ENCODE measurements at places on chromosomes 13 and 19.

DNA sequence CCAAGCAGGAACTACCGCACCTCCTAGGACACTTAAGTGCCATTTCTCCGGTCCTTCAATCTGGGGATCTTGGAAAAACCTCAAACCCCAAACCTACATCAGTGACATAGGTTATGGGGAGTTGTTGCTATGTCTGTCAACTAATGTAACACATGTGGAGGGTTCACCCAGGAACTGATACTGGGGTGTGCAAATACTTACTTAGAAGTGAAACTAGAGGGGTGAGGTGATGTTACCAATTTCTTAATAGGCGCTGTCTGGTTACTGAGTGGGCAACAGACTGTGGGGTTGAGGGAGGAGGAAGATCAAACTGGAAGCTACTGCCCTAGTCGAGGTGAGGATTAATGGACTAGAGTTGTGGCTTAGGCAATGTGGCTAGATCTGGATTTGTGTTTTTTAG lies 1.9 kb downstream of the ZNF586 start:
- DNase-seq = no peak

- DNase-seq = no peak
Observed at GRCh38 chr19:29988351-29988750, 46.3 kb downstream of the URI1 start.

DNA sequence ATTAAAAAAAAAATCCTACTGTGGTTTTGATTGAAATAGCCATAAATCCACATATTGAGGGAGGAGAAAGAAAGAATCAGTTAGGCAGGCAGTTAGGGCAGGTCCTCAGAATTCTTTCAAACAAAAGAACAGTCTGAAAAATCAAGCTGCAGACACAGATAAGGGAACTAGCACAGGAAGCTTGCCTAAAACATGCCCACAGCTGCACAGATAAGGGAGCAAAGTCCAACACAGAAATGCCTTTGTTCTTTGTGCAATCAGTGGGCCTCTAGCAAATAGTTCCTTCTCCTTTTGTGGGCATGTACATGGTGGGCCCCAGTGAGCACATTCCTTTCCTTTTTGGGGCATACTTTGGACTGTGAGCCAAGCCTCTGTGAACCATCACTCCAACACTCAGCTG lies 42.7 kb downstream of the UTP14C start:
- no peak for DNase-seq

- DNase-seq = no peak
Observed at GRCh38 chr13:49113526-49114286, 106.4 kb upstream of the MLNR start.

- DNase-seq = no peak
Observed at GRCh38 chr13:110396913-110397381, 89.9 kb downstream of the COL4A2 start.

- no peak for DNase-seq
Observed at GRCh38 chr19:36265856-36266374, 51.0 kb downstream of the ZNF146 start.

DNA sequence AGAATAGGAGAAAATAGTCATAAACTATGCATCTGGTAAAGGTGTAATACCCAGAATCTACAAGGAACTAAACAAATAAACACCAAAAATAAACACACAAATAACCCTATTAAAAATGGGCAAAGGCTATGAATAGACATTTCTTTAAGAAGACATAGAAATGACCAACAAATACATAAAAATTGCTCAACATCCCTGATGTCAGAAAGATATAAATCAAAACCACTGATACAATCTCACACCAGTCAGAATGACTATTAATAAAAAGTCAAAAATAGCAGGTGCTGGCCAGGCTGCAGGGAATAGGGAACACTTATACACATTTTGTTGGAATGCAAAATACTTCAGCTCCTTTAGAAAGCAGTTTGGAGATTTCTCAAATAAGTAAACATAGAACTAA lies 352.1 kb upstream of the SLITRK1 start:
- no peak for DNase-seq

DNA sequence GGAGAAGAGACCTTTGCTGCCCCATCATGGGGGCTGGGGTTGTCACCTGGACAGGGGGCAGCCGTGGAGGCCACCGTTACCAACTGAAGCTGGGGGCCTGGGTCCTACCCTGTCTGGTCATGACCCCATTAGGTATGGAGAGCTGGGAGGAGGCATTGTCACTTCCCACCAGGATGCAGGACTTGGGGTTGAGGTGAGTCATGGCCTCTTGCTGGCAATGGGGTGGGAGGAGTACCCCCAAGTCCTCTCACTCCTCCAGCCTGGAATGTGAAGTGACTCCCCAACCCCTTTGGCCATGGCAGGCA lies 9.0 kb downstream of the EGLN2 start:
- no peak for DNase-seq

- no peak for DNase-seq
Observed at GRCh38 chr13:52164989-52165388, 5.6 kb upstream of the NEK3 start.

DNA sequence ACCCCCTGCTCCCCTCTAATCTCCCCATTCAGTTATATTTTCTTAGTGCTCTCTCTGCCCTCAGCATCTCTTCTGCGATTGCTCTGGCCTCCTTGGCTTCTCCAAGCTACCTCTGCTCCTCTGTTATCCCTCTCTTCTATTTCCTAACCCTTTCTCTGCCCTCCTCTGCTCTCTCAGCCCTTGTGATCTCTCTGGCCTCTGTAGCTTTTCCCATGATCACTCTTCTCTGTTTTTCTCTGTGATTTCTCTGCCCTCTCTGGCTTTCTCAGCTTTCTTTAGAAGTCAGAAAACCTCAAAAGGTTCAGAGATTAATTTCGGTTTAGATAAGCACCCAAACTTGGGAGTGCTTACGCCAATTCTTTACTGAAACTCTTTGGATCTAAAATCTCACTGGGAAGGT lies 795.0 kb downstream of the DIAPH3 start:
- DNase-seq = no peak

- no peak for DNase-seq
Observed at GRCh38 chr19:2529473-2529918, 53.6 kb downstream of the GADD45B start.

DNA sequence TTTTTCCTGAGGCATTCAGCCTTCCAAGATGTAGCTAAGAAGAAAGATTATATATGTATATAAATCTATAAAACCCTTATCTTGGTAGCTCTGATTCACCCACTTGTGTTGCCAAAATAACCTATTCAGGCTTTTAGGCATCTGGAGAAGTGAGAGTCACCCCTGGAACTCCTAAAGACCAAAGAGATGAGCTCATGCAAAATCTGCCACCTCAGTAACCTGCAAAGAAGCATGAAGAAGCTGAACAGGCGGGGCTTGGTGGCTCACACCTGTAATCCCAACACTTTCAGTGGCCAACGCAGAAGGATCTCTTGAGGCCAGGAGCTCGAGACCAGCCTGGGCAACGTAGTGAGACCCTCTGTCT lies 393.7 kb downstream of the FOXO1 start:
- DNase-seq = no peak

DNA sequence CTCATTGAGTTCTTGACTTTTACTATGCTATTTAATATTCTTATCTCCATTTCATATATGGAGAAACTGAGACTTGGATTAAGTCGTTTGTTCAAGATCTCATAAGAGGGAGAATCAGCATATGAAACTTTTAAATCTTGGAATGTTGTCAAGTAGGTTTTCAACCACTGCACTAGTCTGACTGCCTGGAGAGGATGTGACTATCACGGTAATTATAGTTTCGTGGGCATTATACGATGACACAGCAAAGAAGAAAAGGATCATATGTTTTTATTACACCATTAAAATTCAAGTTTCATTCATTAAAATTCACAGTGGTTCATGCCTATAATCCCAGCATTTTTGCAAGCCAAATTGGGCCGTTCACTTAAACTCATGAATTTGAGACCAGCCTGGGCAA lies 555.2 kb downstream of the SLITRK1 start:
- no peak for DNase-seq

DNA sequence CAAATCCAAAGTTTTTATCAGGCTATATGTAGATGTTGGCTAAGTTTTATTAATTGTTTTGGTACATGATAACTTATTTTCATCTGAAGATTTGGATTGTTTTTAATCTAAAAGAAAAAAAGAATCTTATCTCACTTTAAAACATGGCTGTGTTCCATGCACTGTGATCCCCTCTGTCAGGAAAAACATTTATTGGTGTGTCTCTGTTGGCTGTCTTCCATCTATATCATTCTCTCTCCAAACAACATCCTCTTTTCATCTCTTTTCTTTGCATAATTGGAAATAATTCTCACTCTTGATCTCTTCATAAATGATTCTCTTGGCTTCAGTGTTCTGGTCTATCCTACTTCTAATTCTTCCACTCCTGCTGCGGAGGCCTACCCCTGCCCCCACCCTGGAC lies 4.2 kb downstream of the NALCN start:
- no peak for DNase-seq

DNA sequence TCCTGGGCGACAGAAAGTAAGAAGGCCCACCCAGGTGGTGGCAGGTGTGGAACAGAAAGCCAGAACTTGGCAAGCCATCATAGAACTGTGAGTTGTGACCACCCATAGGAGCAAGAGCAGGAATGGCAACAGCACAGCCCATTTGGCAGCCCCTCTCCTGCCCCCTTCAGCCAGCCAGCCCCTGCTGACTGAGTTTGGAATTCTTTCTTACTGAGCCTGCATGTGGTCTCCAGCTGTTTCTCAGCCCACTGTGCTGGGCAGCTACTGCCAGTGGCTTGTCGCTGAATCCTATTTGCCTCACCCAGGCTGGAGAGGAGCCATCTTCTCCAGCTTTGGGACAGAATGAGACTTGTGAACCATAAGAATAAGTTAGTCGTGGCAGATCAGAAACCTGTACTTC lies 28.3 kb downstream of the CNMD start:
- no peak for DNase-seq

DNA sequence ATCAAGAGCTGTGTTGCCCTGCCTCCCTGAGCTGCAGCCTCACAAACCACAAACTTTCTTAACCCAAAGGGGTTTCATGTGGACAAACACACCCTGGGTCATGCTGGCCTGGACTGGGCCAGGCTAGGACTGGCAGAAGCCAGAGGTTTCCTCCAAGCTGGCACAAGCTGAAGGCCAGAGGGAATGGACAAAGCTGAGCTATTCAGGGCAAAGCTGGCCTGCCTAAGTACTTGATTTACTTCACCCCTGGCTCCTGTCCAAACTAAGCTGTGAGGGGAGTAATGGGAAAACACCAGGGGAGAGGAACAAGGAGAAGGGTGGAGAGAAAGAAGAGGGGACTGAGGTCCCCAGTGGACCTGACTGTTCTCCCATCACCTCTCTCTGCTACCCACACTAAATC lies 6.2 kb downstream of the CPAMD8 start:
- DNase-seq = no peak

GRCh38 chr13:25286308-25286968 lies 850 bp downstream of the MTMR6 start:
- DNase-seq = peak; percentile 27

- peak; percentile 33 for DNase-seq
Observed at GRCh38 chr19:17209126-17210036, 5.8 kb upstream of the USE1 start.

GRCh38 chr13:88005188-88005587 lies 334.0 kb downstream of the SLITRK5 start:
- no peak for DNase-seq

DNA sequence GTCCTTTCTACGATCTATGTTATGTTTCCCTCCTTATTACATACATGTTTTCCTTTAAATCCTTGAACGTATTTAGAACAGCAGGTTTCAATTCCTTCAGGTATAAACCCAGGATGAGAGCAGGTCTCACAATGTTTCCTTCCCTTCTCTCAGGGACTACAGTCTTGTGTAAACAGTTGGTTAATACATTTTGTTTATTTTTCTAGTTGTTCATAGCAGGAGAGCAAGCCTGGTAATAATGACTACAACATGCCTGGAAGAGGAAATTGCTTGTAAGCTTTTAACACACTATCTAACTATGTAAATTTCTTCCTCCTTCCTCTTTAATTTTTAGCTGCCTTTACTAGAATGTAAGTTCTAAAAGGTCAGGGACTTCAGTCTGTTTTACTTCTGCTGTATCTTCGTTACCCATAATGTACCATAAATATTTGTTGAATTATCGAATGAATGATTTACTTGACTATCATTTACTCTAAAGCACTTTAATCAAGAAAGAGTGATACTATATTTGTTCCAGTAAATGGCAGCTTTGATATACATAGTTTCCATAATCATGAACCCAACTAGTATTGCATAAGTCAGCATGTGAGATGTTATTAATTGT lies 28.9 kb upstream of the TNFRSF19 start:
- no peak for DNase-seq

GRCh38 chr19:30132343-30133075 lies 190.5 kb downstream of the URI1 start:
- no peak for DNase-seq

DNA sequence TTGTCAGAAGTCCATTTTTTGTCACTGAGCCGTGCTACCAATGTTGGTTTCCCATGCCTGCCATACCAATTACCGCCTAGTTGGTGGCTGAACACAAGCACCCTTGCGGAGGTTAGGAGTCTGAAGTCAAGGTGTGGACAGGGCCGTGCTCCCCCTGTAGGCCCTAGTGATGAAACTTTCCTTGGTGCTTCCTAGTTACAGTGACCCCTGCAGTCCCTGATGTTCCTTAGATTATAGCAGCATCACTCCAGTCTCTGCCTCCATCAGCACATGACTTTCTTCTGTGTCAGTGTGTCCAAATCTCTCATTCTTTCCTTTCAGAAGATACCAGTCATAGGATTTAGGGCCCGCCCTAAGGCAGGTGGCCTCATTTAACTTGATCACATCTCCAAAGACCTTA lies 99.0 kb downstream of the MYO16 start:
- no peak for DNase-seq

- DNase-seq = peak; percentile 84
Observed at GRCh38 chr19:9674663-9675357, at the start of gene ZNF562. Gene ZNF562, minus strand, starts transcription at chr19:9675100. Its CDS starts 14,356 bp downstream, at chr19:9660744.

DNA sequence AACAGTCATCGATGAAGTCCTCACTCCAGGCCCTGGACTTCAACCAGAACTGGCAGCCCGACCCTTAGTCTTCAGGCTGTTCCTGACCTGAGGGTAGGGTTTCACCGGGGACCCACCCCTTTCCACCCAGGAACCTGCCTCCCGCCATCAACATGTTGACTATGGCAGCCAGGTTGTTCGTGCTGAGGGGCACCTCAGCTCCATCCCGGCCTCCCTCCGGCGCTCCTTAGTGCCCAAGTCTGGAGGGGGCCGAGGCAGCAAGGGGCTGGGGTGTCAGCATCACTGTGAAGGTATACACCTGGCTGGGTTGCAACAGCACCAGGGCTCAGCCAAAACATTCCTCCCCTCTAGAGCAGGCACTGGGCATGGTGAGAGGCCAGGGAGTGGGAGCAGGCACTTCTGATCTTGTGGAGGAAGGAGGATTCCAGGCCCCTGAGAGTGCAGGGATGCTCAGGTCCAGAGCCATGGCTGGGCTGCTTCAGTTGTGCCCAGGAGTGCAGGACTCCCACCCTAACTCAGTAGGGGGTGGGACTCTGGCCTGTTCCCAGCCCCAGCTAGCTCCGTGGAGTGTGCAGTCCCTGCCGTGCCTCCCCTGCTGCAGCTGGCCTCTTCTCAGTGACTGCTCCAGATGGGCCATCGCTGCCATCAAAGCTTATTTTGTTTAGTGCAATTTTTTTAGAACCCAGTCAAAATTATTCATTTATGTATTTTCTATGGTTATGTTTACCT lies 1445.9 kb downstream of the PCDH9 start:
- DNase-seq = no peak

- no peak for DNase-seq
Observed at GRCh38 chr19:743168-743687, 7.7 kb upstream of the MISP start.

GRCh38 chr19:39826311-39826945 lies 7.5 kb downstream of the DYRK1B start:
- no peak for DNase-seq

- no peak for DNase-seq
Observed at GRCh38 chr19:48239582-48240141, 16.1 kb downstream of the CARD8 start.

Measured in activated naive CD4-positive, alpha-beta T cell treated with Interleukin-2 at 50 U/mL for 16 hours (primary cell).